ENCODE measurements at places on chromosomes 16 and 17.

GRCh38 chr16:65737831-65738230 lies 616.0 kb upstream of the CDH11 start:
- DNase-seq, result no peak

DNA sequence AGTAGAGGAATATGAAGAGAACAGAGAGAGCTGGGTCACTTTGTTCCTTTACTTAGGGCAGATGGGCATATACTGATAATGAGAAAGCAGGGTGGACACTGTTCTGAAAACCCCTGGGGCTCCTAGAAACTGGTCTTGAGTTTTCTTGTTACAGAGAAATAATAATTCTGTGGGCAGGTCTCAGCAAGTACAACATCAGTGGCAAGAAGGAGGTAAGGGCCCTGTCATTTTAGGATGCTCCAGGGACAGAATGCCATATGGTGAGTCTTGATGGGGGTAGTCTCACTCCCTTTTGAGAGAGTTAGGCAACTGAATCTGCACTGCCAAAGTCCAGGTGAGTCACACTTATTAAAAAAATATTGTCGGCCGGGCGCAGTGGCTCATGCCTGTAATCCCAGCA lies 102.3 kb downstream of the KCNJ2 start:
- no peak for DNase-seq

- no peak for DNase-seq
These were observed 15.0 kb upstream of the KREMEN2 start for GRCh38 chr16:2948807-2949704.

DNA sequence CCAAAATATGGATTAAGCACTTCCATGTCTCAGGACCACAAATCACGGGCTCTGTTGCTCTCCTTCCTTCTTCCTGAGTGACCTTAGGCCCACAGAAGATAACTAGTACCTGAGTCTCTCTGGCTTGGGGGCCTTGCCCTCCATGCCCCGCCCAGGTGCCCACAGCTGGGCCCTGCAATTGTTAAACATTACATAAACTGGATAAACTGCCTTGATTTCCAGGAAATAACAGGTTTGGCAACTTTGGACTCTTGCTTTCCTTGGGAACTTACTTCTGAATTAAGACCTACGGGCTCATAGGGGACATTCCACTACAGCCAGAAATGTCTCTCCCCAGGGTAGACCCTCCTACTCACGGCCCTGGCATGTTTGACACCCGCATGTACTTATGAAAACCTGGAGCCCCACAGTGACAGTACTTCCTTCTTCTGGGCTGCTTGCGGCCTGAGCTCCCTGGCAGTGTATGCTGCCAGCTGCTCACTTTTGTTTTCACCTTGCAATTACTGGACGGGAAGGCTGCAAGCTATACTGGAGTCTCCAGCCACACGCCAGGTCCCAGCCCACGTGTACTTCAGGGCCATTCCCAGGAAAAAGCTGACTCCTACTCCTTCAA lies 2.3 kb upstream of the UBALD2 start:
- no peak for DNase-seq

DNA sequence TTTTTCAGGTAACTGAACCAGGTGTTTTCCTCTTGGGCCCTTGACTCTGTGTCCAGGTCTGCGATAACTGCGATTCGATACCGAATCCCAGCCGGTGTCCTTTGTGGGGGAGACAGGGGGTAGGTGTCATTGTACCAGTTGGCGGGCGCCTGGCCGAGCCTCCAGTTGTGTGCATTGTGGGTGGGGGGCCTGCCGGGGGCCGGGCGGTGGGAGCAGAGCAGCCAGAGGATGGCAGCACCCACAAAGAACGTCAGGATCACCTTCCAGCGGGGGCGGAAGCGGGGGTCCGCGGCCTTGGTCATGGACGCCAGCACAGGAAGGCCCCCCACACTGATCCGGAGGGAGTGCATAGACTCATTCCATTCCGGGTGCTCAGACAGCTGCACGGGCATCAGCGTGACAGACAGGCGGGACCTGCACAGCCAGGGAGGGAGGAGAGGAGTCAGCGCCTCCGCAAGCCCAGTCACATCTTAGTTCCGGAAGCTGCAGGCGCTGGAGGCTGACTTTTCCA lies 12.3 kb downstream of the CANT1 start:
- DNase-seq, result no peak

DNA sequence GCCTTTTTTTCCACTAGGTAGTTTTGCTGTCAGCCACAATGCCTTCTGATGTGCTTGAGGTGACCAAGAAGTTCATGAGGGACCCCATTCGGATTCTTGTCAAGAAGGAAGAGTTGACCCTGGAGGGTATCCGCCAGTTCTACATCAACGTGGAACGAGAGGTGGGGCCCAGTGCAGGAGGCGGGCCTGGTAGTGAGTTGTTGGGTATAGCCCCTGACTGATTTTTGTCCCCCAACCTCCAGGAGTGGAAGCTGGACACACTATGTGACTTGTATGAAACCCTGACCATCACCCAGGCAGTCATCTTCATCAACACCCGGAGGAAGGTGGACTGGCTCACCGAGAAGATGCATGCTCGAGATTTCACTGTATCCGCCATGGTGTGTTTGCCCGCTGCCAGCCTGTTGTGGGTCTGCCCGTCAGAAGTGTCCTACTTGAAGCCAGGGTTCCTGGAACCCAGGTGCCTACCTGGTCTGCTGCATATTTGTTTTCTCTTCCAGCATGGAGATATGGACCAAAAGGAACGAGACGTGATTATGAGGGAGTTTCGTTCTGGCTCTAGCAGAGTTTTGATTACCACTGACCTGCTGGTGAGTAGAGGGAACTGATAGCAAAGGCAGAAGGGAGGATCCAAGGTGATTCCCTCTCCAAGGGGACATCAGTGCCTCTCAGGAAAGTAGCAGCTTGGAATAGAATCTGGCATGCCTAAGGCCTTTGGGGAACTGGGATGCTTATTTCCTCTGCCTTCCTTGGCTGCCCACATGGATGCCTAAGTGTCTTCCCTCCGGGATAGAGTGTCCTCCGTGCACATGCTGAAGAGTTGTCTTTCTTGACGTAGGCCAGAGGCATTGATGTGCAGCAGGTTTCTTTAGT lies 1.9 kb upstream of the CD68 start:
- DNase-seq, result no peak
